ENCODE measurements at places on chromosomes 13 and 19.

GRCh38 chr13:37968555-37968954, 99.0 kb upstream of the TRPC4 start:
- DNase-seq = no peak

DNA sequence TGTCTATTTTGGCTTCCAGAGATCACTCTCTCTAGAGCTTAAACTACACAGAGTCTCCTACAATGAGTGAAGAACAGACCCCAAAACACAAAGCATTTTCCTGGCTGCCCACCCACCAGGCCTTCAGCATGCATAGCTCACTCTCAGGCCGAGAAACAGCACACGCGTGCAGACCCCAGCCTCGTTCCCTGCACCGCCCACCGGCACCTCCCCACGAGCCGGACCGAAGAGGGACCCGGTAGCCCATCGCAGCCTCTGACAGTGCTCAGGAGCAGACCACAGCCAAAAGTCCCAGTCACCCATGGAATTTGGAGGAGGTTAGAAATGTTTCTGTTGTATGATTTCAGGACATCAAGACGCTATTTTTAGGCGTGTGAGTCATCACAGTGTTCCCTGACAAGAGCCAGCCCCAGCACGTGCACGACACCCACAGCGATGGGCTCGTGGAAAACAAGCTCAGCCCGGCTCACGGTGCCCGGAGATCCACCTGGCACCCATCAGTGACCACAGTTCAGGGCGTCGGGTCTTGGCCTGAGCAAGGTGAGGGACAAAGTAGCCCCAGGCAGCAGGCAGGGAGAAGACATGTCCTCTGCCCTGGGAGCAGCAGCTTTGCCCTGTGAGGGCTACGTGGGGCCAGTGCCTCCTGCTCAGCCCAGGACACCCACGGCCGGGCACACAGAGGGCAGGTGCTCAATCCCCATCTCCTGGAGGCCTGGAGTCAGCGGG, 50.1 kb upstream of the SPACA7 start:
- DNase-seq = no peak

DNA sequence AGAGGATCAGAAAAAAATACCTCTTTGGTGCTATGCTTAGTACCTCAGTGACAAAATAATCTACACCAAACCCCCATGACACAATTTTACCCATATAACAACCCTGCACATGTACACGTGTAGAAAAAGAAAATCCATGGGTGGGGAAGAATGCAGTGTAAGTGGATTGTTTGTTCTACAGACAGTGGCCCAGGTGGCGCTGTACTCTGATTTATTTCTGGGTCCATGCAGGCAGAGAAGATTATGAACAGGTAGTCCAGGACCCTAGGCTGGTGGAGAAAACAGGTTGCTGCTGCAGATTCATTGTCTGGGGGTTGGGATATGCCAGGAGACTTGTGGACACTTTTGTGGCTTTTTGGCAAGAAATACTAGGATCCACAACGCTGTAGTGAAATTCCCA, 9.1 kb downstream of the ZNF100 start:
- DNase-seq = no peak

- DNase-seq = no peak
Observed at GRCh38 chr13:67076378-67076777, 153.8 kb downstream of the PCDH9 start.

GRCh38 chr13:43305416-43305815, 282.0 kb downstream of the DNAJC15 start:
- DNase-seq = no peak

GRCh38 chr13:31530922-31531321, 208.4 kb upstream of the RXFP2 start:
- no peak for DNase-seq

DNA sequence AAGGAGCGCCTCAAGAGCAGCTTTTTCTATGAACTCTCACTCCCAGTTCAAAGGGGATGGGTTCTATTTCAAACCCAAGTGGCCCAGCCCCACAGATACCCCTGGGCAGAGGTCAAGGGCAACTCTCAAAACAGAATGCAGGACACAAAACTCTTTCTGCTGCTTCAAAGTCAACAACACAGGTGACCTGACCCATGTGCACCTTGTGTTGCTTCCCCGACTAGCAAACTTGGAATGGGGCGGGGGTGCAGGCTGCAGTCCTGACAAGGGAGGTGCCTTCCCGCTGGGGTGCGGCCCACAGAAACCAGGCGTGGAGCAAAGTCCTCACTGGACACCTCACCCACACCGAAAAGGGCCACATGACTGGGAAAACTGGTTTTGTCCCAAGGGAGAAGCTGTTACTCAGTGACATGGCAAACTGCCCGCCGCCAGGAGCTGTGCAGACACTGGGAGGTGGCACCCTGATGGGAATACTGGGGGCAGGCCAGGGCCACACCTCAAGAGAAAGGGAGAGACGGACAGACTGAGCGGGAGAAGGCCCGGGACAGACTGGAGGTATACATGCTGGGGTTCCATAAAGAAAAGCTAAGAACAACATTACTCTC, 17.4 kb downstream of the ZC3H4 start:
- DNase-seq = no peak

DNA sequence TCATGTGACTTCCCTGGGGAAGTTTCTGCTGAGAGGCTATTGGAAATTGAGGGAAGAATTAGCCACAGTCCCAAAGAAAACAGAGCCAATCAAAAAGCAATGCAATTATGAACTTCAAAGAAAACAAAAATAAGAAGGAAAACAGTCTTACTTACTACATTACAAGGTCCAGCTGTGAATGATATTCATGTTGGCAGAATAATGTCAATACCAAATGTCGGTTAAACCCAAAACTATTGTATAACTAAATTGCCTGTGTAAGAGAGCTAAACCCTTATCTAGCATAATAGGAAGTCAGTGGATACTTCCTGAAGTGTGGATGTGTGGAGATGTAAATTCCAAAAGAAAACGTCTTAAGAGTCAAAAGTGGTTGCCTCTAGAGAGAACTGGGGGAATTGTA, 12.4 kb downstream of the KL start:
- DNase-seq = no peak

GRCh38 chr13:57825066-57825465, 193.5 kb downstream of the PCDH17 start:
- DNase-seq = no peak

DNA sequence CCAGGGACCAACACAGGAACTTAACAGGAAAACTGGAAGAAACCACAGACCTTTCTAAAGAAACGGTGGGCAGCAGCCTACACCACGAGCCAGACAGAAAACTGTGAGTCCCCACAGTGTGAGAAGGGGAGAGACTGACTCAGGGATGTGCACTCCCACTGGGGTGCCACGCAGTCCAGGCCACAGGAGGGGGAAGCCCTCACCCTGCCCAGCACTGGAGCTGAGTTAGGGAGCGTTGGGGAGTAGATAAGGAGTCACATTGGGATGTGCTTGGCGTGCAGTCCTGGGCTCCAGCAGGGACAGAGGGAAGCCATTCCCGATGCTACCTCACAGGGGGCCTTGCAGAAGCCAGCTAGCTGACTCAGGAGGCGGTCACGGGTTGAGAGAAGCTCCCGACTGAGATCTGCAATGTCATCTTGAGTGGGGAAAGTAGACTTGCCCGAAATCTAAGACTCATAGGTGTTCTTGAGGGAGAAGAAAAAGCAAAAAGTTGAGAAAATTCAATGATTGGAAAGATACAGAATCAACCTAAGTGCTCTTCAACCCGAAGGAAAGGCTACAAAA, 17.3 kb downstream of the SIGLEC8 start:
- DNase-seq = no peak

- DNase-seq = no peak
Observed at GRCh38 chr19:53537121-53537520, 824 bp upstream of the ZNF331 start.

- DNase-seq = no peak
Observed at GRCh38 chr13:111396457-111396856, 76.0 kb downstream of the TEX29 start.

DNA sequence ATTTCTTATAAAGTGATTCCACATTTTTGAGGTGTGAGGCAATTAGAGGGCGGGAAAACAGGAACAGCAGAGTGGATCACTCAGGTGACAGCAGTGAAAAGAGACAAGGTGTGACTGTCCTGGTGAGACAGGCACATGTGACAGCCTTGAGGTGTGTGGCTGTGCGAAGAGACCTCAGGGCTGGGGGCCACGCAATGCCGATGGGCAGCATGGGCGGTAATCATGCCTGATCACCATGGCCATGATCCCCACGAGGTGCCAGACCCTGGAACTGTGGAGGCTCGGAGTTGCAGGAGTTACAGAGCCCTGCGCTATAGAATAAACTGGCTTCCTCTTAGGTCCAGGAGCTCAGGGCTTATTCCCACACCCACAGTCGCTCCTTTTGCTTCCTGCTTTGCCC, 2.0 kb downstream of the SPACA6 start:
- DNase-seq = no peak

- no peak for DNase-seq
Observed at GRCh38 chr13:45362939-45363338, 22.0 kb upstream of the TPT1 start.

GRCh38 chr19:18672044-18672451, 11.4 kb upstream of the CRTC1 start:
- DNase-seq = no peak

DNA sequence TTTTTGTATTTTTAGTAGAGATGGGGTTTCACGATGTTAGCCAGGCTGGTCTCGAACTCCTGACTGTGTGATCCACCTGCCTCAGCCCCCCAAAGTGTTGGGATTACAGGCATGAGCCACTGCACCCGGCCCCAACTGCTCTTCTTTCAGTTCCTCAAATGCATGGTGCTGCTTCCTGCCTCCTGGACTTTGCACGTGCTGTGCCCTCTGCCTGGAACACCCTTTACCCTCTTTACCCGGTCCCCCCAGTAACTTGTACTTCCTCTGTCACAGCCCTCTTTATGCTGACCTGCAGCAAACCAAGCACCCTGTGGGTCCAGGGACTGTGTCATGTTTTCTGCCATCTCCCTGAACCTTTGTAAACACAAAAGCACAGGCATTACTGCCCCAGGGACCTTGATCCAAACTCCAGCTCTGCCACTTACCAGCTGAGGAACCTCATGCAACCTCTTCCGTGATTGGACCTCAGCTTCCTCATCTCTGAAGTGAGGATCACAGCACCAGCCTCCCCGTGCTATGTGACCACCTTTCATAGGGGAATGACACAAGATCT, 3.8 kb downstream of the BLVRB start:
- no peak for DNase-seq

DNA sequence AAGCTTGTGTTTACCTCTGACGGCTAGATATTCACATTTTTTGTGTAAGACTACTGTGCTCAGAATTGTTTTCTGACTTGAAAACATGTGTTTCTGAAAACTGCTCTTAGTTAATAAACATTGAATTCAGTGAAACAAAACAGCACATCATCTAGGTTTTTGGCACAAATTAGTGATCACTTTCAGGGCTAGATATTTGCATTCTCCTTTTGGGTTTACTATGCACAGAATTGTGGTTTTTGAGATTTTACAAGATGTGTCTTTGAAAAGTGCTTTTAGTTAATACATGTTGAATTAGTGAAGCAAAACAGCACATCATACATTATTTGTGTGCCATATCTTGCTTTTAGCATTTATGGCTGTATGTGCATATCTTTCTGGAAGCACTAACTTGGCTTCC, 8.2 kb upstream of the PARP4 start:
- no peak for DNase-seq

DNA sequence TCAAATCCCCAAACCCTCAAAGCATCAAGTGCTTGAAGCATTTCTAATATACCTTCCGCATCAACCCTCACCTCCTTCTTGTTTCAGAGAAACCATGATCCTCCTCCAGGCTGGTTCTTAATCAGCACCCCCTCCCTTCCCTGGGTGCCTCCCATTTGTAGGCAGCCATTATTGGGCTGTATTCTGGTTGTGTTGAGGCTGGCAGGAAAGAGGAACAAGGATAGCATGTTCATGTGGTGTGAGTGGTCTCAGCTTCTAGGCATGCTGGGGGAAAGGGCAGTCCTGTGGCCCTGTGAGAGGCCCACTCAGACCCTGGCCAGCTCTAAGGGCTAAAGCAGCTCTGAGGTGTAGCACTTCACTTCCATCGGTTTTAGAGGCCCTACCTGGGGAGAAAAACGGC, 18.9 kb upstream of the TRIM13 start:
- no peak for DNase-seq

DNA sequence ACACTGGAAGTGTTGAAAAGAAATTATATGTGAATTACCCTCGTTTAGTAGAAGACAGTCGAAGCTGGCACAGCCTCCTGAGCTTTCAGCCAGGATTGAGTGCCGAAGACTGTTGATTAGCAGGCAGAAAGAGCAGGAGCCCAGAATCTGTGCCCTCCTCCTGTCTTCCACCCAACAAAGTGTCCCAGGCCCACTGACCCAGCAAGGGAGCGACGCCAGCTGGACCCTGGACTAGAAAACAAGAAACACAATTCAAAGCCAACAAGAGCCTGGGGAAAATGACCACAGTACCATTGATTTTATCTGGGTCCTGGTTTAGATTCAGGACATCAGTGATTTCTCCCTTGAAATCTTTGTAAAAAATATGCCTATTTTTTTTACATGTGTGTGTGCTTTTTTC, 120.7 kb downstream of the RXFP2 start:
- DNase-seq = no peak

DNA sequence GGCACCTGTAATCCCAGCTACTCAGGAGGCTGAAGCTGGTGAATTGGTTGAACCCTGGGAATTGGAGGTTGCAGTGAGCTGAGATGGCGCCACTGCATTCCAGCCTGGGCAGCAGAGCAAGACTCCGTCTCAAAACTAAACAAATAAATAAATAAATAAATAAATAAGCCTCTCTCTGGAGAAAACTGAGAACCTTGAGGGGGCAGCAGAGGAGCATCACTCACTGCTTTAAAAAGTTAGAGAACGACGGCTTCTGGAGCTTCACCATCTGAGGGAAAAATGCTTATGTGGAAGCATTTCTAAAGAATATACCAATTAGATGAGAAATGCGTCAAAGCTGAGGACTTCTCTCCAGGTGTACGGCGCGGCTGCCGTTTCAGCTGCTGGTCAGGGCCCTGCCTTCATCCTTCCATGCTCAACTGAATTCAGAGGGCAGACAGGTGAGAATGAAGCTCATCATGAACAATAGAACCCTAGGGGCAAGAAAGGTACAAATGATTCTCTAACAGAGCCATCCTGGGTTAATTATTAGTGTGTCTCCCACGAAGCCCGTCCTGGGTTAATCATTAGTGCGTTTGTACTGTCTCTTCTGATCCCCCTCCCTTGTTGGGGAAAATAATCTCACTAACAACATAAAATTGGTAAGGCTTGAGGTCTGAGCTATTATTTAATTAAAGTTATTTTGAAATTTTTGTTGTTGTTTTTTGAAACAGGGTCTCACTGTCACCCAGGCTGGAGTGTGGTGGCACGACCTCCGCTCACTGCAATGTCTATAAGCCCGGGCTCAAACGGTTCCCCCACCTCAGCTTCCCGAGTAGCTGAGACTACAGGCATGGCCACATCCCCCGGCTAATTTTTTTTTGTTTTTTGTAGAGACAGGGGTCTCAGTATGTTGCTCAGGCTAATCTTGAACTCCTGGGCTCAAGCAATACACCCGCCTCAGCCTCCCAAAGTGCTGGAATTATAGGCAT, 80.1 kb downstream of the IPO5 start:
- no peak for DNase-seq

GRCh38 chr19:53101518-53101917, 1.7 kb downstream of the ZNF160 start:
- DNase-seq = no peak
